ENCODE measurements at places on chromosomes 1 and 21.

GRCh38 chr1:101996825-101997465, at the start of gene OLFM3:
Gene OLFM3, minus strand, starts transcription at chr1:101996926.
- DNase-seq: no peak

GRCh38 chr1:27658951-27659496, 13.0 kb downstream of the IFI6 start:
- DNase-seq: peak; percentile 45

DNA sequence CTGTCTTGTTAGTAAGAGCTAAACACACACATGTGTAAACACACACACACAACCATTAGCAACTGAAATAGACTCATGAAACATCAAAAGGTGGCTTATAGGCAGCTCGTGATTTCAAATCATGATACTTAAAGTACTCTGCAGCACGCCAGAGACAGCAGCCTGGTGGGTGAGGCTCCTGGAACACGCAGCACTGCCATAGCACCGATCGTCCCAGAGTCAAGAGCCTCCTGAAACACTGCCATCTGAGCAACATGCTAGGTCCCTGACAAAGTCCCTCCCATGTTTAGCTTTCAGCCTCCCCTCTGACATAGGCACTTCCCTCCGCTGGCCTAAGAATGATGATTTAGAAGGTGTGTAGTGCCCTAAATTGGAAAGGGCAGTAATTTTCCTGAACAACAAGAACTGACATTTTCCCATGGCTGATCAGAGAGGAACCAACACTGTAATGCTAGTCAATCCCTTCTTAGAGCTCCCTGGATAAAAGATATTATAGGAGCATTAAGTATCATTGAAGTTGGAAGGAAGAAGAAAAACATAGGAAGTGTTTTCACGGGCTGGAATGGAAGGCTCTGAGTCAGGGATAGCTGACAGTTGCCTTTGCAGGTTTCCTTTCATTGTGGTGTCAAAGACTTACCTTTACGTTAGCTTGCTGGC, 14.1 kb upstream of the DPT start:
- DNase-seq: no peak

- DNase-seq: no peak
These were observed 217.0 kb downstream of the S1PR1 start for GRCh38 chr1:101453844-101454243.

DNA sequence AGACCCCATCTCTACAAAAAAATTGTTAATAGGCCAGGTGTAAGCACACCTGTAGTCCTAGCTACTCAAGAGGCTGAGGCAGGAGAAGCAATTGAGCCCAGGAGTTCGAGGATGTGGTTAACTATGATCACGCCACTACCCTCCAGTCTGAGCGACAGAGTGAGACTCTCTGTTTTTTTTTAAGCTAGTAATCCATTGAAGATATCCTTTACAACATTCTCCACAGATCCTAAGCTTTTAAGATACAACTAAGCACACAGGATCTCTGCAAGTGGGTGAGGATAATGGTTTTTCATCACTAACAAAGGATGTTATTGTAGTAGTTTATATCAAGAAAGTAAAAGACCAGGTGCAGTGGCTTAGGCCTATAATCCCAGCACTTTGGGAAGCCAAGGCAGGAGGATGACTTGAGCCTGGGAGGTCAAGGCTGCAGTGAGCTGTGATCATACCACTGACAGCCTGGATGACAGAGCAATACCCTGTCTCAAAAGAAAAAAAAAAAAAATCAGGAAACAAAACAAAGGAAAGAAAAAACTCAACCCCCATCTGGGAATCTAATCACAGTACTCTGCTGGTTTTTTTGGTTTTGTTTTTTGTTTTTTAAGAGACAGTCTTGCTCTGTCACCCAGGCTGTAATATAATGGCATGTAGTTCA, 166.1 kb downstream of the RERE start:
- DNase-seq: no peak

GRCh38 chr1:207433435-207433834, 20.7 kb upstream of the CR2 start:
- no peak for DNase-seq

DNA sequence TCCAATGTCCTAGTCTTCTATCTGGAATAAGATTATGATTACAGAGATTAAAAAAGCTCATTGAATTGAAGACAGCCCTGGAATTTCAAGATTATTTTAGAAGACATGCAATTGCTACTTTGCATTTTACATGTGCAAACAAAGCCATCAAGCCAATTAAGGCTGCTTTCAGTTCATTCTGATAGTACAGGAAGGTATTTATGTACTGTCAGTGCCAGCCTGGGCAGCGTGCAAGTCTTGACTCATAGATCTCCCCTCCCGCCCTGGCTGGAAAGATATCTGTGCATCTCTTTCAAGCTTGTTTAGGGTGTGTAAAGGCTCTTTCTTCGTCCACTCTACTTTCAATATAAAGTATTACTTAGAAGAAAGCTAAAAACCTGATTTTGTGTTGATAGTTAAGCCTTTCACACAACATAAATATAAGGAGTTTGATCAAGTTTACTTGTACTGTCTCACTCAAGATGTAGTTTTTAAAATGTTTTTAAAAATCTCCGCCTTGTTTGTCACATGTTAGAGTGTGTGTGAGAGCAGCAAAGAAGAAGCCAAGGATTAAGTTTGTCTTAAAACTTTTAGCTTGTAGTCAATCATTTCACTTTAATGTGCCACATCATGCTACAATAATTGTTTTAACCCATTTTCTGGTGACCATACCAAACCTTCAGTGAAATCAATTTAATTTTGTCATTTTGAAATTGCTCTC, 13.6 kb upstream of the LYPLAL1 start:
- DNase-seq: no peak

DNA sequence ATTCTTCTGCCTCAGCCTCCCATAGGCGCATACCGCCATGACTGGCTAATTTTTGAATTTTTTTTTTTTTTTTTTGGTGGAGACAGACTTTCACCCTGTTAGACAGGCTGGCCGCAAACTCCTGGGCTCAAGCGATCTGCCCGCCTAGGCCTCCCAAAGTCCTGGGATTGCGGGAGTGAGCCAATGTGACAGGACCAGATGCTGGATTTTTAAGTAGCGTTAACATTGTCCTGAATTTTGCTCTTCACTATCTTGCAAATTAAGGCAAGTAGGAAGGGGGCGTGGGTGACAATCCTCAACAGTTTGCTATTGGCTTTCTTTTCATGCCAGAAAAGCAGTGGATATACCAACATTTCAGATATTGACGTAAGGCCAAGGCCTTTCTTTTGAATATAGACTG, 49.7 kb upstream of the TSNAX start:
- no peak for DNase-seq

Measured in T-helper 2 cell treated with Interferon-gamma antibody and Interleukin-4, amounts not matched to agents 5 μg/mL and 100 μg/mL, for 36 hours (primary cell).